ENCODE measurements at places on chromosomes 4 and X. TPM values are rescaled to one million over a fixed set of nuclear protein-coding genes. Genes with fewer than 3 reads are reported as not detected.

The LANCL3 gene
- not detected for total RNA-seq

The UCHL1 gene
- total RNA-seq = 102 TPM

GRCh38 chr4:102624505-102624904, 123.3 kb downstream of the NFKB1 start:
- H3K27ac ChIP-seq = no peak overlapping the region
- no peak overlapping the region for H3K4me3 ChIP-seq
- peaks cover 3% of the 10 kb centered on the region for H3K4me1 ChIP-seq
- no peaks in the 10 kb centered on the region for H3K27me3 ChIP-seq
- H3K36me3 ChIP-seq = no peaks in the 10 kb centered on the region

- H3K27ac ChIP-seq = no peak within 1 kb of the TSS
- no peaks in the 10 kb centered on the region for H3K36me3 ChIP-seq
- no peak for DNase-seq
These were observed at the start of gene PAGE2B for GRCh38 chrX:55074851-55075467. PAGE2B (plus strand) TSS chrX:55075030; CDS start chrX:55076042, 1,012 bp downstream.

- H3K27ac ChIP-seq = no peak overlapping the region
- H3K4me3 ChIP-seq = no peak overlapping the region
- no peak for DNase-seq
- no peaks in the 10 kb centered on the region for H3K4me1 ChIP-seq
- no peaks in the 10 kb centered on the region for H3K36me3 ChIP-seq
These were observed 64.9 kb downstream of the NLGN4X start for GRCh38 chrX:6163721-6164120.

DNA sequence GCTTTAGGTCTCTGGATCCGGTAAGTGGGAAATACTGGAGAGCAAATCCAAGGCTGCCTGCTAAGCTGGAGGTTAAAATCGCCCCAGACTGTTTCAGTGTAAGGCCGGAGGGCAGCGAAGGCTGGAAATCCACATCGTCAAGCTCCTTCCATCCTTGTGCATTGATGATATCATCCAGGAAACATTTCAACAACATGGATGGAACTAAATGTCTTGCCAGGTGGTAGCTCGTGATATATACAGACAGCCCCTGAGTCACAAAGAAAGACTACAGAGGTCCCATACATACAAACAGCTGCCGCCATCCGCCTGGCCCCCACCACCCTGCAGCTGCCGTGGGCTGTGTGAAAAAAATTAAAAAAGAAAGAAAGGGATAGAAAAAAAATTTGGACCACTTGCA, 148.9 kb upstream of the RBPJ start:
- DNase-seq = no peak
- H3K27ac ChIP-seq = no peak overlapping the region
- H3K27me3 ChIP-seq = no peaks in the 10 kb centered on the region
- H3K4me3 ChIP-seq = no peak overlapping the region

DNA sequence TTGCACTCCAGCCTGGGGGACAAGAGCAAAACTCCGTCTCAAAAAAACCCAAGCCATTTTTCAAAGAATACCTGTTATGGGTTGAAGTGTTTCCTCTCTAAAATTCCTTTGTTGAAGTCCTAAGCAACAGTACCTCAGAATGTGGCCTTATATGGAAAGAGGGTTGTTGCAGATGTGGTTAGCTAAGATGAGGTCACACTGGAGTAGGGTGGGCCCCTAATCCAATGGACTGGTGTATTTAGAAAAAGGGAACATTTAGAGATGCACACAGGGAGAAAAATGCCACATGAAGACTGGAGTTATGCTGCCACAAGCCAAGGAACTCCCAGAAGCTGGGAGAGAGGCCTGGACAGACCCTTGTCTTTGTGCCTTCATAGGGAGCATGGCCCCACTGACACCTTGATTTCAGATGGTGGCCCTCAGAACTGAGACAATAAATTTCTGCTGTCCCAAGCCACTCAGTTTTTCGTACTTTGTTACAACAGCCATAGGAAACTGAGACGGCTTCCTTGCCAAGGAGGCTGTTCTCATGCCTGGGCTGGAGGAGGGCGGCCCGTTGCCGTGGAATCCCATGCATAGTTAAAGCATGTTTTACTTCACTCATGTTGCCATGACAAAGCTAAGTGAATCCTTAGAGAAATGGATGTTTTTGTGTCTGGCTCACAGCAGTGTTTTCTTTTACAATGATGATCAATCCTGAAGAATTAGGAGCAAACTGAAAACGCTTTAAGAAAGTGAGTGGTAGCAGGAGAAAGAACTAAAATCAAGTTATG, 16.5 kb downstream of the TRAPPC2 start:
- H3K4me1 ChIP-seq = no peaks in the 10 kb centered on the region
- H3K27me3 ChIP-seq = no peaks in the 10 kb centered on the region
- H3K27ac ChIP-seq = no peak overlapping the region
- DNase-seq = no peak
- no peak overlapping the region for H3K4me3 ChIP-seq

- H3K27ac ChIP-seq = no peak overlapping the region
- H3K27me3 ChIP-seq = no peaks in the 10 kb centered on the region
- no peaks in the 10 kb centered on the region for H3K36me3 ChIP-seq
- H3K4me3 ChIP-seq = no peak overlapping the region
- DNase-seq = no peak
These were observed 342.5 kb upstream of the MAGEB2 start for GRCh38 chrX:29872831-29873230.

DNA sequence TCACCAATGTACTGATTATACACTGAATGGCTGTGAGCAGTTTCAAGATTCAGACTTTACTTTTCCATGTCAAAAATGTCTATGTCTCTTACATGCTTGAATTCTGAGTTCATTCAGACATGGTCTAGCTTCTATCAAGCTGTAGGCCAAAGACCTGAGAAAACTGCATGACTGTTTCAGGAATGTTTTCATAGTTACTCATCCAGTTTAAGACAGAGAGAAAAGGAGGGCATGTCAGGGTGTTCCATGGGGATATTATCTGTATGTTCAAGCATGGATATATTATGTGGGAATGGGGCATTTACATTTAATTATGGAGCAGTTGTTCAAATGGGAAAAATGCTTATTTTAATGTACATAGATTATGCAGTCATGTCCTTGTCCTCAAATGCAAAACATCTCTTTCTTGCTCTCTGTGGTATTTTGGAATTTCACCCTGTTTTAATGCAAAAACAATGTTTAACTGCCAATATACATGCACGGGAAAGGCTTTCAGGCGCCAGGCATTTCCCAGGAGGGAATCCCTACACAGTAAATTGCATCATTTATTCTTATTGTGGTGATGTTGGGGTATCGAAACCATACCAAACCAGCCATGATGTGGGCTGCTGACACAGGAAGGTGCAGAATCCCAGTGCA, 429.1 kb upstream of the INTU start:
- no peaks in the 10 kb centered on the region for H3K4me1 ChIP-seq
- no peak overlapping the region for H3K4me3 ChIP-seq
- H3K27ac ChIP-seq = no peak overlapping the region
- no peaks in the 10 kb centered on the region for H3K36me3 ChIP-seq
- H3K27me3 ChIP-seq = no peaks in the 10 kb centered on the region

All from GM12878 (cell line).